Dorsolateral prefrontal cortex (tissue), 122 donors: ENCODE measurements at places on chromosomes 11 and 22. TPM values are rescaled to one million over a fixed set of nuclear protein-coding genes. Genes with fewer than 3 reads are reported as not detected.

The TREH gene
- total RNA-seq = not detected

The RFPL2 gene
- total RNA-seq = 3.8 TPM

The KIF18A gene
- 0.61 TPM for total RNA-seq

The LRRC74B gene
- total RNA-seq = not detected

The CNIH2 gene
- 59.9 TPM for total RNA-seq

The CRELD2 gene
- 31.0 TPM for total RNA-seq

The BDNF gene
- 1.9 TPM for total RNA-seq

The MOGAT2 gene
- total RNA-seq = not detected

The SLC36A4 gene
- 35.5 TPM for total RNA-seq

The MISFA gene
- 8.9 TPM for total RNA-seq

The UPK3A gene
- total RNA-seq = not detected

The FIBIN gene
- total RNA-seq = 8.7 TPM

The PPP1R14B gene
- total RNA-seq = 71.9 TPM

The TPCN2 gene
- 22.6 TPM for total RNA-seq

The KRTAP5-9 gene
- total RNA-seq = not detected

The HMOX1 gene
- total RNA-seq = 14.4 TPM

The P2RY2 gene
- 1.3 TPM for total RNA-seq

The NTM gene
- 170 TPM for total RNA-seq

The NRIP3 gene
- total RNA-seq = 39.3 TPM

The GUCY1A2 gene
- 60.2 TPM for total RNA-seq

The RBMXL2 gene
- not detected for total RNA-seq

The ZNRF3 gene
- total RNA-seq = 24.9 TPM

The CHRM1 gene
- 47.9 TPM for total RNA-seq

The TEX12 gene
- not detected for total RNA-seq

The KRTAP5-7 gene
- 2.3 TPM for total RNA-seq

The TUBA8 gene
- total RNA-seq = 75.7 TPM

The OR10A4 gene
- total RNA-seq = not detected

The RPS13 gene
- 280 TPM for total RNA-seq
